LoVo (cell line): ENCODE measurements at places on chromosomes 12 and 14.

DNA sequence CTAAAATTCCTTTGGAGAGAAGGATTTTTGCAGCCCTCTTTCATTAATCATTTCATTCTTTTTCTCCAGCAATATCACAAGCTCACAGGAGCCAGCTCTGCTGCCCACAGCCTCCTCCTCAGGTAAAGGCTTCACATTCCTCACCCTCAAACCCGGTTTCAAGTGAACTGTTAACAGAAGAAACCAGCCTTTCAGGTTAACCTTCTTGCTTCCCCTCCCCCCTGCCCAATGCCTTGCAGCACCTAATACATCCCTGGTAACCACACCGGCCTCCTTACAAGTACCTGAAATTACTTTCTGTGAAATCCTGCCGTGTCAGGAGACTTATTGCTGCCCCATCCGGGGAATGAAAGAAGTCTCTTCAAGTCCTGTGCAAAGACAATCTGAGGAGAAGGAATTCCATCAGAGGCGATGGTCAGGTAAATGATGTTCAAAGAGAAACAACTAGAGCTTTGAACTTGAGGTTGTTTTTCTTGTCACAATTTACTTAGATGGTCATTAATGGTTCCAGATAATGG is 111.2 kb downstream of the MYRFL start:
- no peak for DNase-seq

DNA sequence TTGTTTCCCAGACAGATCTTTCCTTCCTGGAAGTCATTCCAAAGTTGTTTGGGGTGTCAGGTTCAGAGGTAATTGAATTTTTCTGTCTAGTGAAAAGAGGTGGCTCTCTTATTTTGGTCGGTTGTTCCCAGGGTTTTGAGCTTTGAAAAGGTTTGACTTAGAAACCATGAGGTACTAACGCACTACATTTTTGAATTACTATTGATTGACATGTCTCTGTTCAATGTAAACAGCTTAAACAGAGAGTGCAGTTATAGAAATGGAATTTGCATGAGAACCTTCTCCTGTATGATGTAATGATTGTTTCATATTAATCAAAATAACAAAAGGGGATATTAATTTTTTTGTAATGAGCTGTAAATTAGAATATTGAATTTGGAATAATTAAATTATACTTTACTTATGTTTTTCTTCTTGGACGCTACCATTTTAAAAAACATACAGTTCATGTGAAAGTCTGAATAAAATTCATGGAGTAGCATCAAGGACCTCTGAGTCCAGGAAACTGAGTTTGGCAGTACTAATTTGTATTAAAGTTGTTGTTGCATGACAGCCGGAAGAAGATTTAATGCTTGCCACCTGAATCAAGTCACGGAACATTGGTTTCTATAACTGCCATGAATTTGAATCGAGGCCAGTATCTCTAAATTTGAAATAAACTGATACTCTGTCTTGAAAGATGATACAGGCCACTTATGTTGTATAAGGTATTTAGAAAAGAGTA is 41.7 kb downstream of the NPAS3 start:
- DNase-seq, result no peak

- peak; percentile 36 for DNase-seq
Measured at GRCh38 chr12:111842556-111843396, 748 bp downstream of the MAPKAPK5 start.

DNA sequence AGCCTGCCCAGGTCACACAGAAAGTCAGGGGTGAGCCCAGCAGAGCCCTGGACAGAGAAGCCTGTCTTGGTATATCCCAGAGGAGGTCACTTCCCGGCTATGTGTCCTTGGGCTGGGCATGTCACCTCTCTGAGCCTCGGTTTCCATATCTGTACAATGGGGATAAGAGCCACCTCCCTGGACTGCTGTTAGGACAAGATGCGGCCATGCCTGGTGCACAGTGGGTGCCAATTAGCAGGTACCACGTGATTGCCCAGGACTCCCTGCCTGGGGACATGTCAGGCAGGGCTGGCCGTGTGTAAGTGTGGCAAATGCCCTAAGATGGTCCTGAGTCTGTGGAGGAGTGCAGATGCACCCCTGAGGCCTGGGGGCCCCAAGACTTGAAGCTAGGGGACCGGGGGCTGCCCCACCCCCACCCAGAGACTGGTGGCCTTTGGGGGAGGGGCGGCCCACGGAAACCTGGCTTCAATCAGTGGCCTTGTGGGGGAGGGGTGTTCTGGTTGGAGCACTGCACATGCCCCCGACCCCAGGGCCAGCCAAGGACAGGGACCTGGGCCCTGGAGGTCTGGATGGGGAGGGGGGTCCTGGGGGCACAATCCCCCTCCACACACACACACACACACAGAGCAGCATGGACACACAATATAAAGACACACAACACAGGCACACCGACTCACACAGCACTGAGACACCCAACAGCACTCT is 878 bp downstream of the TMEM119 start:
- DNase-seq, result no peak

DNA sequence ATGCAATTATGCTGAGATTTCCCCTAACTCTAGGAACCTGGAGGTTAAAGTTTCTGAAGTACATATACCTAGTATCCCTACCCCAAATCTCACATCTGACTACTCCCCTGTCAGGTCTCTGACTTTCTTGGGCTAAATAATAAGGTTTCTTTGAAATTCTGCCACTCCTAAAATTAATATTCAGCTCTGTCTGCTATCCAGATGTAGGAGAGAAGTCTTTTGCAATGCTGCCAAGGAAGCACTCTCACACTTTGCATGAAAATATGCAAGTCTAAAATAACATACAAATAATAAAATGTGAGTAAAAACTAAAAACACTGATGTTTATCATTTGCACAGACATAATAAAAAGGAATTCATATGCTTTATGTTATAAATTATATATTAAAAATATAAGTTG is 196.9 kb upstream of the LRFN5 start:
- no peak for DNase-seq

DNA sequence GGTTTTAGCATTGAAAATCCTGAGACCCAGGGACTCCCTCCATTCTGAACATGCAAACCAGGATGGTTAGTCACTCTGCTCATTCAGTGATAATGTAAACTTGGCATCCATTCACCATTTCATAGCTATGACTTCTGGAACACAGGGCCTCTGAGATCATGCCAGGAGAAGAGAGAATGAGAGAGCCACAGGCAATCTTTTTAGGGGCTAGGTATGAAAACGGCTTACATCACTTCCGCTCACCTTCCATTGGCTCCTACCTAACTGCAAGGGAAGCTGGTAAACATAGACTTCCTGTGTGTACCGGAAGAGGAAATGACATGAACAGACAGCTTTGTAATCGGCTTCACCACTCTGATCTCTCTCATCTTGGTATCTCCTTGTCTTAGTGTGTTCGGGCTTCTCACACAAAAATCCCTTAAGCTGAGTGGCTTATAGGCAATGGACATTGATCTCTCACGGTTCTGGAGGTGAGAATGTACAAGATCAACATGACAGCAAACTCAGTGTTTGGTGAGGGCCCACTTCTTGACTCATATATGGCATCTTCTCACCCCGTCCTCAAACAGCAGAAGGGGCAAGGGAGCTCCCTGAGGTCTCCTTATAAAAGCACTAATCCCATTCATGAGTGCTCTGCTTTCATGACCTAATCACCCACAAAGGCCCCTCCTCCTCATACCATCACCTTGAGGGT is 465.9 kb upstream of the TBX3 start:
- DNase-seq, result no peak

DNA sequence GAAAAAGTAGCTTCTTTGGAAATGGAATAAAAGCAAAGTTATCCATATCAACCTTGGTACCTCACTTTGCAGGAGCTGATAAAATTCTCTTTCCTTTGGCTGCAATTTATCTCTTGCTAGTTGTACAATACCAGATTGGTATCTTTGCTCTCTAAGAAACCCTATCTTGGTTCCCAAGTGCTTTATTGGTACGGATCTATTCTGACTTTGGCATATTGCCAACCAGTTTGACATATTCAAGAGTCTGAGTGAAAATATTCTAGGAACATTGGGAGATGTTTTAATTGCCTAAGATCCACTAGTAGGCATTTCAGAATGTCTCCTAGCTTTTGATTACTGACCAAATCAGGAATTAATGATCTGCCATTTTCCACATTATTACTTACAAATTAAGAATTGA is 167.2 kb upstream of the ATP2B1 start:
- no peak for DNase-seq

DNA sequence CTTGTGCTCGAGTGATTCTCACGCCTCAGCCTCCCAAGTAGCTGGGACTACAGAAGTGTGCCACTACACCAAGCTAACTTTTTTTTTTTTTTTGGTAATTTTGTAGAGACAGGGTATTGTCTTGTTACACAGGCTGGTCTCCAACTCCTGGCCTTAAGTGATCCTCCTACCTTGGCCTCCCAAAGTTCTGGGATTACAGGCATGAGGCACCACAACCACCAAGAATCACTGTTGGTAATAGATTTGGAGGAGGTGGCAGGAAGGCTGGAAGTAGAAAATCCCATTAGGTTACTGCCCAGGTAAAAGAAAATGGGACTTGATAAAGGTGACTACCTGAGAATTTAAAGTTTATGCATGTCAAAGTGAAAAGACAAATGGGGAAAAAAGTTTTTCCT is 1.4 kb upstream of the CDCA4 start:
- no peak for DNase-seq

DNA sequence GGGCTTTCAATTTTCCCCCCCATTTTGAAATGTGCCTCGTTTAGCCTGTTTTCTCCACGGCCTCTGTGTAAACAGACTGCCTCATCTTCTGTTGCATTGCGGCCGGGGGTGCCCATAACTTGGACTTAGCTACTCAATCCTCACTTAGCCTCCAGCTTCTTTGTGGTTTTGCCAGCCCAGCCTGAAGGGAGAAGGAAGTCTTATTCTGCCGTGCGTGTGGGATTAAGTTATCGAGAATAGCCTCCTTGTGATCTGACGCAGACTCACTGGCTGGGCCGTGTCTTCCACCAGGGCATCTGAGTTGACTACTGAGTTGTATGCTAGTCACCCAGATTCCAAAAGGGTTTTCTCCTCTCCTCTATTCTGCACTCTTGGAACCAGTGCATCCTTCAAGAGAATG is 8.1 kb downstream of the PRKAB1 start:
- DNase-seq, result no peak

- DNase-seq, result no peak
Measured at GRCh38 chr12:86683568-86684304, 427.5 kb upstream of the MGAT4C start.

- no peak for DNase-seq
Measured at GRCh38 chr14:33568935-33569579, 381.8 kb downstream of the EGLN3 start.

GRCh38 chr14:39102265-39102968 is 618 bp downstream of the SEC23A start:
- DNase-seq, result peak; percentile 79

GRCh38 chr12:118560733-118561132 is 184.4 kb downstream of the SUDS3 start:
- DNase-seq, result no peak

- no peak for DNase-seq
Measured at GRCh38 chr12:46390881-46391280, 18.3 kb upstream of the SLC38A2 start.

DNA sequence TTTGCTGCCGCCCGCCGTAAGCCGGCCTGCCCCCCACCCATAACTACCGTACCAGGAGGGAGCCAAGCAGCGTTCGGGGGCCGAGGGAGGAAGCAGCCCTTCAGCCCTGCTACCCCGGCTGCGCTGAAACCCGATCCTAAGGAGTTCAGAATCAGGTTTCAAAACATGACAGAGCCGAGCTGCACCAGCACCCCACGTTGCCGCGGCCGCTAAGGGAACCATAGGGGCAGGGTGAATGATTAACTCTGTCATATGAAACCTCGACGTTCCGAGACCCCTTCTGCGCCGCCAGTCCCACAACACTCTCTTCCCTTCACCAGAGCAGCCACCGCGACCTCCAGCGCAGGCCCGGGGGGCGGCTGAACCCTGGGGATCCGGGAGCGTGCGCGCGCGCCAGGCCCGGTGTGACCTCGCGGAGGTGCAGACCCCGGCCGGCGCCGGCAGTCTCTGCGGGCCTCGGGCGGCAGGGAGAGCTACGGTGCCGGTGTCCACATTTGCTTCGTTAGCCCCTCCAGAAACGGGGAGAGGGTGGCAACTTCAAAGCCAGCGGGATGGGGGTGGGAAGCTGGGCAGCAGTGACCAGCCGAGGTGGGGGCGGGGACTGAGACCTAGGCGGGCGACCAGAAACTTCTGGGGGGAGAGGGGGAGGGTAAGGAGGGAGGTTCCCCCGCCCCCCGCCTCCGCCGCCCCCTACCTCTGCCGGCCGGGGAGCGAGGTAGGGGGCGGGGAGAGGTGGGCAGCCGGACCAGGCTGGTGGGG is 1.6 kb downstream of the SIX4 start:
- peak; percentile 63 for DNase-seq

DNA sequence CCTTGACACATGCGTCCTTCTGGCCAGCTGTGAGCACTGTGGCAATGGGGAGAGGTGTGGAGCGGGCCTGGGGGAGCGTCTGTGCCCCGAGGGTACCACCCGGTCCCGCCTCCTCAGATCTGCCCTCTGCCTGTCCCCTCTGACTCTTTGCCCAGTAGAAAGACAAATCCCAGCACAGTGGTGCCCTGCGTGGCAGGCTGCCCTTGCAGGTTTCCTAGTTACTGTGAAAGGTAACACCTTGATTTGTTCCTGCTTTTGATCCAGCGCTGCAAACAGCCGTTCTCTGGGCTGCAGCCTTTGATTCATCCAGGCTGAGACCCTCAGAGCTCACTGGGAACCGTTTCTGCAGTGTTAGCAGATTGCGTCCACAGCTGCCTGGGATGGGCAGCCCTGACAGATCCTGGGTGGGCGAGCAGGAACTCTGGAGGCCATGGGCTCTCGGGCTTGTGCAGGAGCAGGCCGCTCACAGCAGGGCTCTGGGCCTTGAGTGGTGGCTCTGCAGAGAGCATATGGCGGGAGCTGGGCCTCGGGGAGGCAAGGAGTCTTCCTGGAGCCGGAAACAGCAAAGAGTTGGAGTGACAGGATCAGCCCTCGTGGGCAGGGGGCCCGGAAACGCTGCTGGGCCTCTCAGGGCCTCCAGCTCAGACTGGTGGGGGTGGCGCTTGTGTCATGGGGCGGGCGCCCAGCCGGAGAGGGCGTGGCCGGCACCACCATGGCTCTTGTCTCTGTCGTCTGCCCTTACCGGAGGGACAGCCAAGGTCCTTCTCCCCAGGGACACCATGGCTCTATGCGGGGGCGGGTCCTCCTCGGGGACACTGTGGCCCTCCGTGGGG is 16.6 kb downstream of the FBRSL1 start:
- no peak for DNase-seq

- peak; percentile 55 for DNase-seq
Measured at GRCh38 chr12:122834104-122834920, 945 bp upstream of the HIP1R start.

DNA sequence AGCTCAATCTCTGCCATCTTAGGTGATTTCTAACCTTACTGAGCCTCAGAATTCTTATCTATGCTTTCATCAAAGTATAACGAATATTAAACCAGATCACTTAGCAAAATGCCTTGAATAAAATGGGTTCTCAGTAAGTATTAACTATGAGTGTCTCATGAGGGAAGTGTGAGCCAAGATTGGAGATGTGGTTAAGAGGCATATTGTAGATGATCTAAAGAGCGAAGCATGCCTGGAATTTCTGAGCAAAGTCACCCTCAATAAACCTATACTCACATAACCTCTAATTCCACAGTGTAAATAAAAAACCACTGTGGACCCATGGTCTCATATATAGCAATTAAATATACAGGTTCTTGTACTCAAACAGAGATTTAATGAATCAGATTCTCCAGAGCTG is 193.1 kb upstream of the FSCB start:
- peak; percentile 16 for DNase-seq
